ENCODE measurements at places on chromosomes 5 and 9.
A peak's percentile ranks its signal among the peaks of the same experiment; 100 is the strongest.

DNA sequence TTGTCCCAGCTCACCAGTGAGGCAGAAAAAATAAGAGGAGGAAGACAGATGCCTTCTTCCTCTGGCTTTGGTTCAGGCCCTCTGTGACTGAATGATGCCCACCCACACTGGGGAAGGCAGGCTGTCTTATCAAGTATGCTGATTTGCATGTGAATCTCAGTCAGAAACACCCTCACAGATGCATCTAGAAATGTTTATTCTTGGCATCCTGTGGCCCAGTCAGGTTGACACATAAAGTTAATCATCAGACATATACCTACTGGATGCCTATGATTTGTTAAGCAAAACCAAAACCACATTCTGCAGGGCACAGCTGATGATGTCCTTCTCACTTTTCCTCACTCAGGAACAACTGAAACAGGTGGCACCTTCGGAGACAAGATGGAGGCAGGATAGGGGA, 243.4 kb upstream of the KCNN2 start:
- DNase-seq = no peak

GRCh38 chr5:65061974-65062353, 293.2 kb downstream of the CWC27 start:
- DNase-seq = no peak

DNA sequence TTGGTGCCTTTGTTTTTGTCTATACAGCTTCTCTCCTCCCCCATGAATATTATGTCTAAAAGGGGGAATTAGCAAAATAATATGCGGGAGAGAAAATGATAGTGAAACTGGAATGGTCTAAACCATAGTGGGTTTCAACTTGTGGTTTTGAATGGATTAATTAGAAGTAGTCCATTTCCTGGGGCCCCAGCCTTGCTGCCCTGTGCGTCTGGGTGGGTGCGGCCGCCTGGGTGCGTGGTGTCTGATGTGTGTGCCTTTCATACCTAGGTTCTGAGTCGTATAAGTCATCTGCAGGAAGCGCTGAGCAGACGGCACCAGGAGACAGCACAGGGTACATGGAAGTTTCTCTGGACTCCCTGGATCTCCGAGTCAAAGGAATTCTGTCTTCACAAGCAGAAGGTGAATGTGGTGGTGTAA, 120.0 kb upstream of the CACNA1B start:
- peak; percentile 28 for DNase-seq

DNA sequence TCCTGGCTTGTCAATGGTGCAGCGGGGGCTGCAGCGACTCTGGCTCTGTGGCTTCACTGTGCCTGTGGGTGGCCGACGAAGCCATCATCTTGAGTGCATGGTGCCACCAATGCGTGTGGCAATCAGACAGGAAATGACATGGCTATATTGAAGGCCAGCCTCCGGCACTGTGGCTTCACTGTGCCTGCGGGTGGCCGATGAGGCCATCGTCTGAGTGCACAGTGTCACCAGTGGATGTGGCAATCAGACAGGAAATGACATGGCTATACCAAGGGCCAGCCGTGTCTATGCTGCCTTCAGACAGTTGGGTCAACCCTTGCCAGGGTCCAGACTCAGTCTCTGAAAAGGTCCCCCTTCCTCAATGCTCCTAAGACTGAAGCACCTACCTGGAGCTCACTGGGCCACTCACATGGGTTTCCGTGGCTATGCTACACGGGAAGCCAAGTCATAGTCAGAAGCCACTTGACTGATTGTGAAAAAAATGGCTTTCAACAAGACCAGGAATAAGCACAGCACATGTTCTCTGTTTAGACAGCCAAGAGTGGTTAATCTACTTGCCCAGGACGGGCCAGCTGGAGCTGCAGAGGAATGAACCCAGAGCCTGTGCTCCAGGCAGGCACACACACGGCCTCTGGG, 67.5 kb upstream of the S1PR3 start:
- no peak for DNase-seq

DNA sequence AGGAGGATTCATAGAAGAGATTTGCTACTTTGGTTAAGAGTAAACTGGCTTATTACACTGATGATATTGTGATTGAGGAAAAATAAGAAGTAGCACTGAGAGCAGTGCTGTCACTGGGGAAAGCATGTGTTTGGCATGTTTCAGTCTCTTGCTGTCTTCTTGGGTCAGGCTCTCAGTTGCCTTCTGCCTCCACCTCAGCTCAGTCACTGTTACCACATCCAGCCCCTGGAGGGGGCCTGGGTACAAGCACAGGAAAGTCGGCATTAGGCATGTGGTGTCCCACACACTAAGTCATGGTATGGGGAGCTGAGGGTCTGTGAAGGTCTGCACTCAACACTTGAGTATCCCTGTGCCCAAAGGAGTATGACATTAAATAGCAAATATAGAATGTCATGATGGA, 958.3 kb upstream of the CDH9 start:
- DNase-seq = no peak

- DNase-seq = no peak
Measured at GRCh38 chr9:94554439-94555331, at the start of gene PCAT7. Gene PCAT7, plus strand, starts transcription at chr9:94555083.

GRCh38 chr9:34106110-34106509, 20.4 kb downstream of the DCAF12 start:
- no peak for DNase-seq

DNA sequence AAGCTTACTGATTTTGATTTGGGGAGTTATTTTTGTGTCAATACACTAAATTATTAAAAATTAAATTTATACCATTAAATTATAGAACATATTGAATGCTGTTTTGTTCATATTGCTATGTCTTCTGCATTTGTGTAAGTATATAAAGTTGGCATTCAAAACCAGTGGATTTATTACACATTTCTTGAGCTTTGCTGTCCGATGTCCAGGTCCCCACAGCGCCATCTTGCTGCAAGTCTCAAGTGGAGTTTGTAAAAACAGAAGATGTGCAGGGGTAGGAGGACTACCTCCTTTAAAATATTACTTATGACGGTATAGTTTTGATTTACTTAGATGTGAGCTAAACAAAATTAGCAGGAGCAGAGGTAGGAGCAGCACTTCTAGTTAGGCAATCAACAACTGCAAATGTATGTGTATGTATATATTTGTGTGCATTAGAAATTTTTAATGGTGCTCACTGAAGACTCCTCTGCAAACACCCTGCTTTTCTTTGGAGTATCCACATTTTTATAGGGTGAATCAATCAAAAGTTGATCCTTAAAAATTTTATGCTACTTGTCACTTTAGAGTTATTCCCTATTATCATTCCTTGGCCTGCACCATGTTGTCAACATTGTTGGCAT, 37.4 kb downstream of the CPEB4 start:
- peak; percentile 34 for DNase-seq

- no peak for DNase-seq
Measured at GRCh38 chr5:150632305-150633160, 7.9 kb upstream of the SYNPO start.

DNA sequence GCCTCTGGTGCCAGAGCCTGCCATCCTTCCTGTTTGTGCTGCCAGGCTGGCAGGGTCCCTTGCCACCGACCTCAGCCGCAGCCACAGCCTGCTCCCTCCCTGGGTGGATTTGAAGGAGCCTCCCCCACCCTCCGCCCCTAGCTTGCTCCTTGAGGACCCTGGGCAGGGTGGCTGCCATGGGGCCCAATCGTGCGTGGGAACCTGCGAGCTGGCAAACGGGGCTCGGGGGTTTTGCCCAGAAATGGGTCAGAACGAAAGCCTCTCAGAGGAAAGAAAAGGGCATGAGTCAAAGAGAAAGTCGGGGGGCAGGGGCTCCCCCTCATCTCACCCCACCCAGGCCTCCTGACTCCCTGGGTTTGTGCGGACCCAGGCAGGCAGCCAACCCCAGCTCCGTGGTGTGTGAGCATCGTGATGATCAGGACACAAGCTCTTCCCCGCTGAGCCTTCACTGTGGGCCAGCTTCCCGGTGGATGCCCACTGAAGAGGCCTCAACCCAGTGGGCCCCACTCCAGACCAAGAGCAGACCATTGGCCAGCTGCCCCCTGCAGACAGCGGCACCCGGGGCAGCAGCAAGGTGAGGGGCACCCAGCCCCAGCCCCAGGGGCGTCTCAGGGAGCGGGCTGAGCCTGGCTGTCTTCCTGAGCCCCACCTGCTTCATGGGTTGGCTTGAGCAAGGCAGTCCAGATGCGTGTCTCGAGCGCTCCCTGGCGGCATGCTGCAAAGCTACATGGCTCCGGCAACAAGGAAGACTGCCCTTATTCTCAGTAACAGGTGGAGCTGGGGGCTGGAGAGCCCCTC, 3.0 kb upstream of the FUT7 start:
- peak; percentile 81 for DNase-seq

DNA sequence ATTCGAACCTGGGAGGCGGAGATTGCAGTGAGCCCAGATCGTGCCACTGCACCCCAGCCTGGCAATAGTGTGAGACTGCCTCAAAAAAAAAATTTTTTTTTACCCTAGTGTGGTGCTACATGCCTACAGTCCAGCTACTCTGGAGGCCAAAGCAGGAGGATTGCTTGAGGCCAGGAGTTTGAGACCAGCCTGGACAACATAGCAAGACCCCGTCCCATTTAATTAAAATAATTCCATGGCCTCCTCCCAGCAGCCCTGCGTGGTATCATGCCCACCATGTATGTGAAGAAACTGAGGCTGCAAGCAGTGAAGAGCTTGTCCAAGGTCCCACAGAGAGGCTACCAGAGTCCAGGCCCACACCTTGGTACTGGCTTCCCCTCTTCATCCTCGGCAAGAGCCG, 19.4 kb upstream of the PHYHD1 start:
- no peak for DNase-seq

DNA sequence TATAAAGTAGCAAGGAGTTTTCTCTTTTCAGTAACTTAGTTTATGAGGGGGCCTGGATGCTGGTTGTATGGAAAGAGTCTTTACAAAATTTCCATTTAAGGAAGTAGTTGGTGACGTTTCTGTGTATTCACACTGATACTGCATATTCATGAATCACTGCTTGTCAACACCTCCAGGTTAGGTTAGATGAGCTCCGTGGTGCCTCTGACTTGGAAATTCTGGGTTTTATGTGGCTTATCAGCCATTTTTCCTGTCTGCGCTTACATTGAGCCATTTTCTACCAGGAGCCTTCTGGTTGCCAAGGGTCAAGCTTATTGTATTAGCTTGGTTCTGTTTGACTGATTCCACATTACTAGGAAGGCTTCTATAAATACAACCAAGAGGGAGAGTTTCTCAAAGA, 128.3 kb downstream of the SLC28A3 start:
- no peak for DNase-seq

DNA sequence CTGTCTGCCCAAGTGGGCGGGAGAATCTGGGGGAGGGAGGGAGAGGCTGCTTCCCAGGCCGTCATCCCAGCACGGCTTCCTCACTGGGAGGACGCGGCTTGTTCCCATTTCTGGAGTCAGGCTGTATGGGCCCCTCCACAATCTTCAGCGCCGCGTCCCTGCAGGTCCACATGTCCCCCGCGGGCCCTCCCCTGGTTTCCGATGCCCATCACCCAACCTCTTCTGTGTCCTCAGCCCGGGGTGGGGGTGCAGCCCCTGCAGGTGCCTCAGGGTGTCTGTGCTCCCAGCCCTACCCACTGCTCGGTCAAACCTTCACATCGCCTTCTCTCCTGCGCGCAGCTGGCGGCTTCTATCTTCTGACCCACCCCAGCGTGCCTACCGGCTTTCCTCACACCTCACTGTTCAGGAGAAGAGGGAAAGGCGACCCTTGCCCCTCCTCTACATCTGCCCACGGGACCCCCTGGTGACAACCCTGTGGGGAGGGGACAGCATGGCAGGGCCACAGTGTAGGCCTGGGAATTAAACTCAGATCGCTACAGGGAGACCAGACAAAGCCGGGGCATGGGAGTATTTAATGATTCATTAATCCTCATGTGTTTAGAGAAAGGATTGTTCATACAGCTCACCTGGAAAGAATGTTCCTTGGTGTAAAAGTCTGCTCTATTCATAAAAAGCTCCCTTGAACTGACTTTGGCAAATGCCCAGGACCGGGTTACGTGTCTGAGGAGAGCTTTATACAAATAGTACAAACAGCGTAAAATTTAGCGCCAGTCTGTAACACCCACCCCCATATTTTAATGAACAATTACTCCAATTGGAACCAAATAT, 145.1 kb downstream of the IRX1 start:
- DNase-seq = no peak

DNA sequence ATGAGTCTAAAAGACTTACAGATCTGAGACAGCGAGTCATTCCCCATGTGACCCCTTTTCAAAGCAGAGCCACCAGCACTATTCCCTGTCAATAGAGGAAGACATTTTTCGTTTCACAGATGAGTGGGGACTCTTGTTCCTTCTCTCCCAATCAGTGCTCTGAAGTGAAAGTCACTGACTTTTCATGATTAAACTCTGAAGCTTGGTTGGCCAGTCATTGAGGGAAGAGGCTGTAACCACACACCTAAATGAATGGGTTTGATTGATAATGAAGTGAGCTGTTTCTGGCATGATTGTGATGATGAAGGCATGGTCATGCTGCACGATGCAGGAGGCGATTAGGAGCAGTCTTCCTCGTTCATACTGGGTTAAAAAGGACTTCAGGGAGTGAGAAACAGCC, 171.9 kb downstream of the ZNF462 start:
- DNase-seq = no peak

Measured in stimulated activated CD4-positive, alpha-beta T cell treated with anti-CD3 and anti-CD28 coated beads, Interleukin-4, amount 100 ng/mL, for 4 hours (primary cell).